ENCODE measurements at places on chromosomes 11 and 22.
A peak's percentile ranks its signal among the peaks of the same experiment; 100 is the strongest.

- DNase-seq, result no peak
These were observed 4.1 kb upstream of the MAPK11 start for GRCh38 chr22:50274311-50274710.

GRCh38 chr22:40512426-40513136 is 123.9 kb downstream of the MRTFA start:
- DNase-seq, result peak; percentile 98

- DNase-seq, result no peak
These were observed 28.2 kb downstream of the KCTD17 start for GRCh38 chr22:37079668-37080171.

- no peak for DNase-seq
These were observed 46.8 kb downstream of the TRIM29 start for GRCh38 chr11:120091121-120091520.

- no peak for DNase-seq
These were observed 480 bp downstream of the PLEKHA7 start for GRCh38 chr11:17013548-17014320.

- DNase-seq, result no peak
These were observed 340.0 kb downstream of the LARGE1 start for GRCh38 chr22:33580310-33580709.

DNA sequence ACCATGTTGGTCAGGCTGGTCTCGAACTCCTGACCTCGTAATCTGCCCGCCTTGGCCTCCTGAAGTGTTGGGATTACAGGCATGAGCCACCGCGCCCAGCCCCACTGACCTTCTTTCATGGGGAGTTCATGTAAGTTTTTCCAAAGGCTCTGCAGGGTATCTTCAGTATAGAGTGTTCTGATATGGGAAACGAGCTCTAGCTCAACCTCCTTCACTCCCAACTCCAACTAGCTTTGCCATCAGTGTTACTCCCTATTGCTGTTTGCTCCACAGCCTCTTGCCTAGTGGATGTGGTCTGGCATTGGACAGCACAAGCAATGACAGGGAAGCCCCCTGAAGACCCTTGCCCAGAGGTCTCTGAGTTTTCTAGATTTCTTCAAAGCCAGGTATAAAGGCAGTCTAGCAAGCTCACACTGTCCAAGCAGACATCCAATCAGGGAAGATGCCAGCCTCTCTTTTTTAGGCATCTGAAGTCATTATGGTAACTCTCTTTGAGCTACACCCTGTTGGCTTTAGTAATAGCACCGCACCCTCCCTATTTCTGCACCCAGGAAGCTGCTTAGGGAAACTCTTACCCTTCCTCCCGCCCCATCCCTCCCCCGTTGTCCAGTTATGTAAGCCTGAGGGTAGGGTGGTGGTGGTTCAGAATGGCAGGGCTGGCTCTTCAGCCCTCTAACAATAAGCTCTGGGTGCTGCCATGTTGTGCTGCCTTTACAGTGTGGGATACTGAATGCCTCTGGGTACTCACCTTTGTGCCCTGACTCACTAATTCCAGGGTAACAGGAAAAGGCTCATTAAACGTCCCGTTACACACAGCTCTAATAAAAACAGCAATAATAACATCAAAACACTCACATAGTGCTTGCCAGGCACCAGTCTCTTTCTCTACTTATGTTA is 41.4 kb upstream of the CLDN5 start:
- DNase-seq, result no peak

DNA sequence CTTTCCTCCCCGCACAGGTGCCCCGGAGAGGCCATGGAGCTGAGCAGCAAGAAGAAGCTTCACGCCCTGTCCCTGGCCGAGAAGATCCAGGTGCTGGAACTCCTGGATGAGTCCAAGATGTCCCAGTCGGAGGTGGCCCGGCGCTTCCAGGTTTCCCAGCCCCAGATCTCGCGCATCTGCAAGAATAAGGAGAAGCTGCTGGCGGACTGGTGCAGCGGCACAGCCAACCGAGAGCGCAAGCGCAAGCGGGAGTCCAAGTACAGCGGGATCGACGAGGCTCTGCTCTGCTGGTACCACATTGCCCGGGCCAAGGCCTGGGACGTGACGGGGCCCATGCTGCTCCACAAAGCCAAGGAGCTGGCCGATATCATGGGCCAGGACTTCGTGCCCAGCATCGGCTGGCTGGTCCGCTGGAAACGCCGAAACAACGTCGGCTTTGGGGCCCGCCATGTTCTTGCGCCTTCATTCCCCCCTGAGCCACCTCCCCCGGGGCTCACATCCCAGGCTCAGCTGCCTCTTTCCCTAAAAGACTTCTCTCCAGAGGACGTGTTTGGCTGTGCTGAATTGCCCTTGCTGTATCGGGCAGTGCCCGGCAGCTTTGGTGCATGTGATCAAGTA is 1.3 kb downstream of the TIGD3 start:
- no peak for DNase-seq

GRCh38 chr11:1302461-1303125 is 6.8 kb downstream of the TOLLIP start:
- DNase-seq, result no peak

DNA sequence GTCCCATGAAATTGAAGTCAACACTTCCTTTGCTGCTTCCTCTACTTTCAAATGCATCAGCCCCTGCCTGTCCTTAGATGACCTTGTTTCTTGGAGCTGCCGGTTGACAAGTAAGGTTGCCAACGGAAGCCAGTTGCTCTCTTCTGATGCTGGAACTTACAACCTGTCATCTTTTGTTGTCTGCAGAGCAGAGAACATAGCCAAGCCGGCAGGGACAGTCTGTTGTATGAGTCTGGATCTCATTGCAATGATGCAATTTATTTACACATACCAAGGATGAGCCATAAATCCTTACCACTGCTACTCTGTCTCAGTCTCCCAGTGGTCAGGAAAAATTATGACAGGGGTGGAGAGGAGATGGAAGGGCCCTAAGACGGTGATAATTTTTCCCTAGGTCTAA is 151.4 kb downstream of the BLID start:
- DNase-seq, result no peak

- no peak for DNase-seq
These were observed 511 bp downstream of the RAC2 start for GRCh38 chr22:37243402-37244113.

DNA sequence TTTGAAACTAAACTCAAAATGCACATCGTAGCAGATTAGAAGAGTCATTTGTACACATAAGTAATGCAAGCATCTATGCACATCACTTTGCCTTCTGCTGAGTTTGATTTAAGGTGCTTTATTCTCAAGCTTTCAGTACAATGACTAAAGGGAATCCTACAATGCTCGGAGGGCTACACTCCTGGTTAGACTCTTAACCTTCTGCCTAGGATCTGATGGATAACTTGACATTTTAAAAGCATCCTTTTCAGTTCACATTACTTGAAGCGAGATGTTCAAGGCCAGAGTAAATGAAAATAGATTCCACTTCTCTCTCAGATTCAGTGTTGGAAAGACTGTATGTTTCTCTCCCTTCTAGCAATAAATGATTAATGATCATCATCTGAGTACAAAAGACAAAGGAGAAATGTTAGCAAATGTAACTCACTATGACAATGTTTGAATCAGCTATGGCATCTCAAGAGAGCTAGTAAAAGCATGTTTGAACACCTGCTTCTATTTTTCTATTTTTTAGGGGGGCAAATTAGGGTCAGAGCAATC is 259.2 kb upstream of the ANO3 start:
- DNase-seq, result no peak

DNA sequence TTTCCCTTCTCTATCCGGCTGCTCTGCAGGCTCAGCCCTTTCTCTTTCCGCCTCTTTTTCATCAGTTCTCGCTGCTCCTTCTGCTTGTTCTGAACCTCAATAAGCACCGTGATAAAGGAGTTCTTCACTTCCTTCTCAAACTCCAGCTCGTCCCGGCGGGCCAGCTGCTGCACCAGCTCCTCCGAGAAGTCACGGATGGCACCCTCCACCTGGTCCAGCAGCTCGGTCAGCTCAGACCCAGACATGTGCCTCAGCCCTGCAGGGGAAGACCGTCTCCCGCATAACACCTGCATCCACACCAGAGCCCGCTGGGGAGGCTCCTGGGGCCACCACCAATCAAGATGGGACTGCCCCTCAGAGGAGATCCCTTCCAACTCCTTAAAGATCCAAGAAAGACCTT is 40.2 kb downstream of the FEZ1 start:
- DNase-seq, result no peak

DNA sequence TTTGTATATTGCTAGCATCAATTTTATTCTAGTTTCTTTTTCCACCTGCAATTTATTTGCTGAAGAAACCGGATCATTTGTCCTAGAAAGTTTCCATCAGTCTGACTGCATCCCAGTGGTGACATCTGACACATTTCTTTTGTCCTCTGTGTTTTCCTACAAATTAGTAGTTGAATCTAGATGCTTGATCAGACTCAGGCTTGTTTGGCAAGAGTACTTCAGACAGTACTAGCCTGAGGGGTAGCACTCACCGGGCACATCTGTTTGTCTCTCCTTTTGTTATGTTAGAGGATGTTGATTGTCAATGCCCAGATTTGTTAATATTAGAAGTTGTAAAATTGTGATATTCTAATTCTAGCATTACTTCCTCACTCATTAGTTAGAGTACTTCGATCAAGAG is 204.8 kb downstream of the SWAP70 start:
- DNase-seq, result no peak

DNA sequence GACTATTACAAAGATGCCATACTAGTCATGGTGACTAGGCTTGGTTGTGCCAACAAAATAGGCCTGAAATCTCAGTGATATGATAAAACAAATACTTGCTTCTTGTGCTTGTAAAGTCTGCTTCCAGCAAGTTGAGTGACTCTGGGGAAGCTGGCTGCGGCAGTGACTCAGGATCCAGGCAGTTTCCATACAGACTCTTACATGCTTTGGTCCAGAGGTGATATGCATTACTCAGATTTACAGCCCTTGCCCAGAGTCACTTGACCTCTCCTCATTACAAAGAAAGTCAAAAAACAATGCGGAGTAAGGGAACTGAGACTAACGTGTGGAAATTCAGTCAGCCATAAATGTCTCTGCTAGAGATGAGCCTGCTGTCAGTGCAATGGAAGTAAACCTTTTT is 387.5 kb downstream of the KCNA4 start:
- no peak for DNase-seq

DNA sequence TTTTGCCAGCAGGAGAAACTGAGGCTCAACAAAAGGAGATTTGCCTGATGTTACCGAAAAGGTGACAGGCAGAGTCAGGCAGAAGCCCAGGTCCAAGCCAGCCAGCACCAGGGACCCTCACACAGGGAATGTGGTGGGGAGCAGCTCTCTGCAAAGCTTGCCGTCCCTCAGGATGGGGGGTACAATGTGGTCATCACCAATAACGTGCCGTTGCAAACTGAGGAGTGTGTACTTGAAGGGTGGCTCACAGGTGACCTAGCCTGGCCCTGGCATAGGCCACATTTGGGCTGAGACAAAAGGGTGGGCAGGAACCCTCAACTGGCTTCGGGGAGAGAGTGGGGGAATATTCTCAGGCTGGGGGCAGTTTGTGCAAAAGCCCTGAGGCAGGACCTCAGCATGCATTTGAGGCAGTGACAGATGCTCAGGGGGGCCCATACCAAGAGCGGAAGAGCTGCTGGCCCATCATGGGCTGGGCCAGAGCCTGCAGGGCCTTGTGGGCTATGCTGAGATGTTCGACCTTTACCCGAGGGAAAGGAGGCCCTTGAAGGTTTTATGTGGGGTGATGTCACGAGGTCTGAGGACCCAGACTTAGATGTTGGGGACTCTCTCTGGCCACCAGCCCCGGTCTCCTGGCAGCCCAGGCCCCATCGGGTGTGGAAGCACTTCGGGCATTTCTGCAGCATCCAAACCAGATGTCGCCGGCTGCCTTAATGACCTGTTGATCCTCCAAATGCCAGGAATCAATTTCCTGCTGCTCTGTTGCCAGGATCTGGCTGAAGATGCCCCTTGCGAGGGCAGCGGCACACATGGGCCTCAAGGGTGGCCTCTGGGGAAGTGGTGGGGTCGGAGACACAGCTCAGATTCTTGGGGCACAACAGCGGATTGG is 57.4 kb upstream of the SHISAL1 start:
- no peak for DNase-seq

DNA sequence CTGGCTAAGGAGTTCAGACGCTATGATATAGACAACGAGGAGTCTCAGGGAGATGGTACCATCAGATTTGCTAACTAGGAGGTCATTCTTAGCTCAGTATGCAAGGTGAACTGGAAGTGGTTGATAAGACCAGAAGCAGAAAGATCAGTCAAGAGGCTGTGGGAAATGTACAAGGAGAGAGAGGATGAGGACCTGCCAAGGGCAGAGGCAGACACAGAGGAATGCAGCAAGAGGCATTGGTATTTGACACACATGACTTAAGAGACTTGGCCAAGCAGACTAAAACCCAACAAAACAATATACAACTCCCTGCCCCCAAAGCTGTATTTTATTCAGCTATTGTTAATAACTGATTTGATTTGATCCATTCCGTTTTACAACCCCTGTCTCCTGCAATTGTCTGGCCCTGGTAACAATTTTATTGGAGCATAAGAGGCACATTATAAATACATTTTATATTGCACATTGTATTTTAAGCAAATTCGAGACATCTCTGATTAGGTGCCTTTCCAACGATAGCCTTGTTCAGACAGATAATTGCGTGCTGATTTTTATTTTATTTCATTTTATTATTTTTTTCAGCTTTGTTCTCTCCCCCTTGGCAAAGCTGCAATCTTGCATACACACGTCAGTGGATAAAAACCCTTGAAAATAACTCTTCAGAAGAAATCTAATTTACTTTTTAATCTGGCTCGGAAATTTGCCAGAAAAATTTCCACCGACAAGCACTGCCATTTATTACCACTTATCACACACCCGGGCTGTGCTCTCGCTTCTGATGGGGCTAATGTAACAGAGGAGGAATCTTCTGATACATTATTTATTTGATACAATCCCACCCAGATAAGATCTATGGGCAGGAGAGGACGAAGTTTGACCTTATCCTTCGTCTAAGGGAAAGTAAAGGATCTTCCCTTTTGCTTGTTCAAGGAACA is 237.8 kb downstream of the NXPE2 start:
- DNase-seq, result no peak

- DNase-seq, result no peak
These were observed 21.2 kb downstream of the GRAMD1B start for GRCh38 chr11:123451183-123451781.

DNA sequence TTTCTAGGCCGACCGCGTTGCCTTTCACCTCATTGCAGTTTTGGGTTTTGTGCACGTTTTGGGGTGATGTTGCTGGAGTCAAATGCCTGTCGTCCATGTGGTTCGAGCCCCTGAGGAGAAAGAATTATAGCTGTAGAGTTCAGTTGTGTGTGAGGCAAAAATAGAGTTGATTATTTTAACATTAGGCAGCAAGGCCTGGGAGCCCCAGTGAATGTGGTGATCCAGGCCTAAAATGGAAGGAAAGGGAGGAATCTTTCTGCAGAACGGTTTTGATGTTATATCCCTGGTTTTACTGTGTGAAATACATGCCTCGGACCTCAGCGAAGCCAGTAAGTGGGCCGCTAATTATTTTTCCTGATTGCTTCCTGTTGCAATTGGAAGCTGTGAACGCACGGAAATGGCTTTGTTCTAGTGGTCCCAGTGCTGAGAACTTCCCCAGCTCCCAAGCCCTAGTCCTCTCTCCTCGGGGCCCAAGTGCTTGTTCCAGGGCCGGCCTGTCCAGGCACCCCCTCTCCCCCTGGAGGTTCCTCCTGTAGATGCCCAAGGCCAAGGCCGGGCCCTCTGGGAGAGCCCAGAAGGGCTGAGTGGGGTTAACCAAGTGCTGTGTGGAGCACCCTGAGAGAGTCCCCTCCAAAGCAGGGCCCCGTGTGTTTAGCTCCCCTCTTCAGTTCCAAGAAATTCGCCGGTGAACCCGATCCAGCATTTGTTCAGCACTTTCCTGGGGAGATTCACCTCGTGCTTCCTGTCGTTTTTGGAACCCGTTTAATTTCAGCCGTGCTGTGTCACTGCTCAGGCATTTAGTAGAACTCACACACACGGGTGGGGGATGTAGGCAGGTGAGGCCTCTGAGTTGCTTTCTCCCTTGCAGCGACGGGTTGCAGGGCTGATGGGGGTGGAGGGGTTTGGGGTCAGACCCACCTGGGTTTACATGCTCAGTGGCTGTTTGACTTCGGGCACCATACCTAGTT is 2.1 kb downstream of the LRP5 start:
- no peak for DNase-seq
